ENCODE measurements at places on chromosomes 1 and 21. TPM values are rescaled to one million over a fixed set of nuclear protein-coding genes. Genes with fewer than 3 reads are reported as not detected.
A peak's percentile ranks its signal among the peaks of the same experiment; 100 is the strongest.

TSPAN1 gene
- total RNA-seq, result 322 TPM

NR0B2 gene
- not detected for total RNA-seq

BSND gene
- total RNA-seq, result not detected

MACO1 gene
- total RNA-seq, result 31.0 TPM

CYP4A22 gene
- total RNA-seq, result not detected

TTLL7 gene
- 26.6 TPM for total RNA-seq

GRCh38 chr21:33441489-33442477 is 38.0 kb downstream of the TMEM50B start:
- DNase-seq, result no peak
- H3K36me3 ChIP-seq, result peaks cover 5% of the 10 kb centered on the region
- H3K4me1 ChIP-seq, result no peaks in the 10 kb centered on the region

GRCh38 chr1:71599306-71599705 is 518.5 kb upstream of the ZRANB2 start:
- H3K4me1 ChIP-seq, result no peaks in the 10 kb centered on the region
- no peaks in the 10 kb centered on the region for H3K36me3 ChIP-seq
- H3K27ac ChIP-seq, result no peak overlapping the region
- DNase-seq, result no peak
- H3K4me3 ChIP-seq, result no peak overlapping the region

DNA sequence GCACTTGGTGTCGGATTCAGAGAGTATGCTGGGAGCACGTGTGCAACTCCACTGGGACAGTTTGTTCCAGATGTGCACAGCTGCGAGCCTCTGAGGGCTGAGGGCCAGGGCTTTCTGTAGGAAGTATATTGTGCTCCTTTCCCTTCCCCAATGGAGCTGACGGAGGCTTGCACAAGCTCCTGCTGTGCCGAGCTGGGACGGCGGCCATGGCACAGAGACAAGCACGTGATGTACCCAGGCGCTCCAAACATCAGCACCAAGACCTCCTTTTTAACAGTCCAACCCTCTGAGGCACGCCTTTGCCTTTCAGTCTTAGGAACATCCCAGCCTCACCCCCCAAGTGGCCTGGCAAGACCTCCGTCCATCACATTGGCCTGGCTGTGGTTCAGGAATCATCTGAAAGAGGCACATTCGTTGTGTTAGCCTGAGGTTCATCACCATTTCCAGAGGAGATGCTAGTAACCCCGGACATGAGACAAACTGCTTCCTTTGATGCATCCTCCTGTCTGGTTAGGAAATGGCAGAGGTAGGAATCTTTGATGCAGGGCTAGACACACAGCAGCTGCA is 339.2 kb upstream of the KAZN start:
- H3K27me3 ChIP-seq, result no peaks in the 10 kb centered on the region
- H3K4me1 ChIP-seq, result no peaks in the 10 kb centered on the region
- no peak overlapping the region for H3K27ac ChIP-seq
- no peaks in the 10 kb centered on the region for H3K36me3 ChIP-seq
- DNase-seq, result peak; percentile 4

- no peak for DNase-seq
- no peak overlapping the region for H3K4me3 ChIP-seq
- no peaks in the 10 kb centered on the region for H3K4me1 ChIP-seq
- H3K36me3 ChIP-seq, result no peaks in the 10 kb centered on the region
- no peak overlapping the region for H3K27ac ChIP-seq
- no peaks in the 10 kb centered on the region for H3K27me3 ChIP-seq
Observed at GRCh38 chr1:25428475-25429166, 2.1 kb upstream of the MACO1 start.

DNA sequence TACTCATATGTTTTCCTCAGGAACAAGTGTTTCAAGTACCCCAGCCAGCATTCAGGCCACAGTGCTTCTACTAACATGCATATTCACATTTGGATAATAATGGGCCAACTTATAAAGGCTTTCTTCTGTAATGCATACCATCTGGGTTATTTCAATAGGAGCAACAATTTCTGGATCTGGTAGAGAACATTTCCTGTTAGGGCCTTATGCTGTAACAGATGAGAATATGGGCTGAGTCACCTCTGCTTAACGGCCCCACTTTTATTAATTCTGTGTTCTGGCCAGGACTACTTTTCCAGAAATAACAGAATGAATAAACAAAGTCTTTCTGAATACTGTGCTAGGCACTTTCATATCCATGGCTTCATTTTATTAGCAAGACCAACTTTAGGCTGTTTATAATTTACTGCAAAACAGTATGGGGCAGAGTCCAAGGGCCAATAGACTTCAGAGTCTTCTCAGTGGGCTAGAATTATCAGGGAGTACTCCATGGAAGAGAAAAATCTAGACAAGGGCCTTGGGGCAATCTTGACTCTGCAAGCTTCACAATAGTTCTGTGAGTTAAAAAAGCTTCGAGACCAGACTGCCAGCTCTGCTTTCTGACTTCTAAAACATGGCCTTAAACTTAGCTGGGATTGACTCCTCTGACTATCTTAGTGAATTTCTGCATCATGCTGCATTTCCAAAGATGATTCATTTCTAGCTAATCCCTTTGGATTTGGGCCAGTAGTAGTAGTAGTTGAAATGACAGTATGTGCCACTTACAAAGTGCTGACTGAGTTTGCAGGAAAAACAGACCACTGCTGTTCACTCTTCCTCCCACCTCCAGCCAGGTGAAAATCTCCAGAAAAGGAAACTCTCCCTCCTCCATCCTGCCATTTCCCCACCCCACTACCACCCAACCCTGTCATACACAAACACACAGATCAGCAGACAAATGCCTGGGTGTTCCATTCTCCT is 8.2 kb upstream of the SSX2IP start:
- H3K27ac ChIP-seq, result no peak overlapping the region
- H3K36me3 ChIP-seq, result no peaks in the 10 kb centered on the region
- H3K4me1 ChIP-seq, result no peaks in the 10 kb centered on the region
- H3K4me3 ChIP-seq, result no peak overlapping the region
- DNase-seq, result no peak

- H3K36me3 ChIP-seq, result no peaks in the 10 kb centered on the region
- no peaks in the 10 kb centered on the region for H3K4me1 ChIP-seq
- H3K4me3 ChIP-seq, result no peak overlapping the region
- peak; percentile 66 for DNase-seq
- H3K27me3 ChIP-seq, result no peaks in the 10 kb centered on the region
Observed at GRCh38 chr1:151972542-151973248, 21.0 kb downstream of the S100A10 start.

- no peak overlapping the region for H3K4me3 ChIP-seq
- H3K4me1 ChIP-seq, result no peaks in the 10 kb centered on the region
- no peak for DNase-seq
- no peak overlapping the region for H3K27ac ChIP-seq
- H3K36me3 ChIP-seq, result no peaks in the 10 kb centered on the region
- no peaks in the 10 kb centered on the region for H3K27me3 ChIP-seq
Observed at GRCh38 chr1:194698908-194699318, 1512.5 kb upstream of the B3GALT2 start.

GRCh38 chr1:241250465-241250864 is 106.5 kb downstream of the RGS7 start:
- H3K27me3 ChIP-seq, result no peaks in the 10 kb centered on the region
- H3K27ac ChIP-seq, result no peak overlapping the region
- no peak for DNase-seq
- no peaks in the 10 kb centered on the region for H3K36me3 ChIP-seq

DNA sequence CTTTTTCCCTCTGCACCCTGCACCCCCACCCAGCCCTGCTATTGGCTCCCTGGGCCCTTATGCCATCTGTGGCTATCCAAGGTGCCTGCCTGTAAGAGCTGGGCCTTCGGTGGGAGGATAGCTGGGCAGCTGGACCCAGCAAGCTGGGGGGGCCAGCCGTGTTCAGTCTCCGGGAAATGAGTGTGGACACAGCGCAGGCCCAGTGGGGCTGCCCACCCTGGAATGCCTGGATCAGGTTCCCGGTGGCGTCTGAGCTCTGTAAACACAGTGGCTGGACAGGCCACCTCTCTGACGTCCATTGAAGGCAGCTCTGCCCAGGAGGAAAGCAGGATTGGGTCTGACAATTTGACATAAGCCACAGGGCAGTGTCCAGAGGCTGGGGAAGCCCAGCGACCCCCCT is 127.8 kb downstream of the FOXD2 start:
- H3K4me3 ChIP-seq, result no peak overlapping the region
- H3K27me3 ChIP-seq, result no peaks in the 10 kb centered on the region
- no peak for DNase-seq

GRCh38 chr1:171055966-171056643 is 34.6 kb upstream of the FMO3 start:
- H3K4me3 ChIP-seq, result no peak overlapping the region
- H3K4me1 ChIP-seq, result no peaks in the 10 kb centered on the region
- no peak overlapping the region for H3K27ac ChIP-seq
- no peak for DNase-seq

DNA sequence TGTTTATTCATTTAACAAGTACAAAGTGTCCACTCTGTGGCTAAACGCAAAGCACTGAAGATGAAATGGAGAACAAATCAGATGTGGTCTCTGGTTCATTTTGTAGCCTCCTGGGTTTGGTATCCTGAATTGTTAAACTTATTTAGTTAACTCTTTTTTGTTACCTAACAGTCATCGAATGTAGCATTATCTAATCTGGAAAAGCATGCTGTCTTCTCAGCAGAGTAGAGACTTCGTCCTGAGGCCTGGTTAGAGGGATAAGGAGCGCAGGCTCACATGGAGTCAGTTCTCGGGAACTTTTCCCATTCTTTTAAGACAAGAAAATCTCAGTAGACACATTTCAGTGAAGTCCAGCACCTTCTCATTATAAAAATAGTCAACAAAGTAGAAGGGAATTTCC is 33.1 kb upstream of the SH3D21 start:
- no peaks in the 10 kb centered on the region for H3K36me3 ChIP-seq
- H3K27ac ChIP-seq, result peak overlapping the region; percentile 87
- DNase-seq, result no peak
- H3K4me3 ChIP-seq, result no peak overlapping the region
- no peaks in the 10 kb centered on the region for H3K27me3 ChIP-seq

DNA sequence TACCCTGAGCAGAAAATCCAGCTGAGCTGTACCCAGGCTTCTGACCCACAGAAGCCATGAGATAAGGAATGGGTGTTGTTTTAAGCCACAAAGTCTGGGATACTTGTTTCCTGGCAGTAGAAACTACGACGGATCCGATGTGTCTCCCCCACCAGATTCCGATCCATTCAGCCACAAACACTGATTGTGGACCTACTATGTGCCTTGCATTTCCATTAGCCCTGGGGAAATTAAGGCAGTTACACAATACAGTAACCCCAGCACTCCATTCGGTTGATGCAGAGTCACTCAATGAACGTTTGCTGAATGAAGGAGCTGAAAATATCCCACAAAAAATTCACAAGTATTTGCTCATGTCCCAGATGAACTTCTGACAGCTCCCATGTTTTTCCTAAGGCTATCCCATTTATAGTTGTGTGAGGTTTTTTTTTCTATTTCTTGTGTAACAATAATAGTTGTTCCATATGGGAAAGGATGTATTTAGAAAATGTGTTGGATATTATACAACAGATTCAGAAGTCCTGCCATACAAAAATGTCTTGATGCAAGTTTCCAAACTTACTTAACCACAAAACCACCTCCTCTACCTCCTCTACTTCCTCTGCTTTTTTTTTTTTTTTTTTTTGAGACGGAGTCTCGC is 29.6 kb upstream of the KAZN start:
- no peaks in the 10 kb centered on the region for H3K27me3 ChIP-seq
- no peak overlapping the region for H3K27ac ChIP-seq
- no peak overlapping the region for H3K4me3 ChIP-seq
- no peaks in the 10 kb centered on the region for H3K4me1 ChIP-seq
- no peaks in the 10 kb centered on the region for H3K36me3 ChIP-seq
